ENCODE measurements at places on chromosomes 4 and X. TPM values are rescaled to one million over a fixed set of nuclear protein-coding genes. Genes with fewer than 3 reads are reported as not detected.
A peak's percentile ranks its signal among the peaks of the same experiment; 100 is the strongest.

DNA sequence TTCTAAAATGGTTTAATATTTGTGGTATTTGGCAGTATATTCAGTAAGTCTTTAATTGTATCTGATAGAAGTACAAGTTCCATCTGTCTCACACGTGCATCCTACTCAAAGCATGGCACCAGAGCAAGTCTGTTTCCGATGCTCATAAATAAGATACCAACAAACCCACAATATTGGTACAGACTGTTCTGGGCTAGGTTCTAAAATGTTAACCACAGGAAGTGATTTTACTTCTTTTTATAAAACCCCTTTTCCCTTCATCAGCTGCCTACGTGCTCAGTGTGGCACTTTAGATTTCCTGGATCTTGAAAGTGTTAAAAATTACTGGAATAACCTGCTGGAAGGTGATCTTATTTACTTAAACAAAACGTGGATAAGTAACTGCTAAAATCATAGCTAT, 165.1 kb downstream of the CFAP299 start:
- DNase-seq = no peak

GRCh38 chrX:56554870-56555269, 8.6 kb upstream of the UBQLN2 start:
- no peak for DNase-seq

- peak; percentile 54 for DNase-seq
These were observed 652.1 kb downstream of the ANKRD50 start for GRCh38 chr4:124060261-124060918.

DNA sequence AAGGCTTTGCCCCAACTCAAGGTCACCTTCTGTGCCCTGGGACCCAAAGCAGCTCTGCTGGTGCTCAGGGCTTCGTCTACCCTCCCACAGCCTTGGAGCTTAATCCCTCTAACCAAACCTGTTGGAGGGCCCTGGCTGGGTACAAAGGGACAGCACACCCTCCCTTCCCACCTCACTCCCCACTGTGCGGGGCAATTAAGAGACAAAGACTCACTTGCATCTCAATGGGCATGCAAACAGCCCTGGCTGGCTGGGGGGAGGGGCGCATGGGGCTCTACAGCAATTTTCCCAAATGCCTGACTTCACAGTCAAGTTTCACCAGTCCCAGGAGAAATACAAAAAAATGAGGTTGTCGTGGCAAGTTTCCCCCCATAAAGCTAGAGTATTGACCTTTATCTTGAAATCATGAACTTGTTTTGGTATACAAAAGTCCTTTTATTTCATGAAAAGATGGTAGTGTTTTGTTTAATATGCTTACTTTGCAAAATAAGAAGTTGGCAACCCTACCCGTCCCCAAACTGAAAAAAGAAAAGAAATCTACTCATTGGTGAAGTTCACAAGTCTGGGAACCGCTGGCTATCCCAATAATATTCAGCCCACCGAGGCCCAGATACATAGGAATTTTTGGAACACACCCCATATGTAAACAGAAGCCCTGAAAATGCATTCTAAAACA, 4.1 kb upstream of the CD99L2 start:
- no peak for DNase-seq

DNA sequence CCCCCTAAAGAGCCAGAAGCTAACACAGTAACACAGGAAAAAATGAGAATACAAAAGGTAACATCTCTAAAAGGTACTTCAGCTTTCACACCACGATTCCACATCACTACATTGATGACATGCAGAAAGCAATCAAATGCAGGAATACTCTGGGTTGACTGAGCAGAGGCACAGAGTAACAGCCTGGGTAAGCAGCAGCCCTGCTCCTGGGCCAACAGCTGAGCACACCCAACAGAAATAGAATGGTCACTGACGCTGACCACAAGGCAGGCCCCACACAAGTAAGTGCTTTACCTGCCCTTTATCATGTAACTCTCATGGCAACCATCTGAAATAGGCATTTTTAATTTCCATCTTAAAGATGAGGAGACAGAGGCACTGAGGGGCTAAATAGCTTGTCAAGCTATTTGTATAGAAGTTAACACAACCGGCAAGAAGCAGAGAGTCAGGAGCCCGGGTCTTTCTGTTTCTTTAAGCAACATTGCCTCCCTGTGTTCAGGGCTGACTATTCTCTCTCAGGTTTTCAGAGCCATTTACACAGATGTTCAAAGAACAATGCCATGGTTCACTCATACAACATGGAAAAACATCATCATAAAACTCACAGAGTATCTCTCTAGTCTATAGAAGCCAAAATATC, 168.9 kb downstream of the ZNF674 start:
- DNase-seq = peak; percentile 23

- DNase-seq = no peak
These were observed 22.4 kb downstream of the RAB40AL start for GRCh38 chrX:102959471-102959870.

DNA sequence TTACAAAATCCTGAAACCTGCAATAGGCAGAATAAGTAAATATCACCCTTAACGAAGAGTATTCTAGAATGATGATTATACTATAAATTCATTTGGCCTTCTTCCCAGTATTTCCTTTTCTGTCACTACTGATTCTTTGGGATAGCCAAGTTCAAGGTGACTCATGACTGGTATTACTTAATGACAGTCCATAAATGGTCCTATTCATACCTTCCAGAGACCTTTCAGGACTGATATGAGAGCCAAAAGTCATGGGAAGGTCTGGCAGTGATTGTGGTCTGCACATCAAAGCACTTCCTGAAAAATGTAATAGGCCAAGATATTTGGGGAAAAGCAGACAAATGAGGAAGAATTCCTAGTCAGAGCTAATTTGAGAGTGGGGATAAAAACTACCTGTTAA, 239.6 kb upstream of the FAM47A start:
- no peak for DNase-seq

- DNase-seq = no peak
These were observed 102.3 kb downstream of the FAM193A start for GRCh38 chr4:2638730-2639129.

- DNase-seq = no peak
These were observed 42.3 kb upstream of the SLC7A3 start for GRCh38 chrX:70973221-70973620.

GRCh38 chrX:49876750-49877149, 2.5 kb upstream of the USP27X start:
- no peak for DNase-seq

DNA sequence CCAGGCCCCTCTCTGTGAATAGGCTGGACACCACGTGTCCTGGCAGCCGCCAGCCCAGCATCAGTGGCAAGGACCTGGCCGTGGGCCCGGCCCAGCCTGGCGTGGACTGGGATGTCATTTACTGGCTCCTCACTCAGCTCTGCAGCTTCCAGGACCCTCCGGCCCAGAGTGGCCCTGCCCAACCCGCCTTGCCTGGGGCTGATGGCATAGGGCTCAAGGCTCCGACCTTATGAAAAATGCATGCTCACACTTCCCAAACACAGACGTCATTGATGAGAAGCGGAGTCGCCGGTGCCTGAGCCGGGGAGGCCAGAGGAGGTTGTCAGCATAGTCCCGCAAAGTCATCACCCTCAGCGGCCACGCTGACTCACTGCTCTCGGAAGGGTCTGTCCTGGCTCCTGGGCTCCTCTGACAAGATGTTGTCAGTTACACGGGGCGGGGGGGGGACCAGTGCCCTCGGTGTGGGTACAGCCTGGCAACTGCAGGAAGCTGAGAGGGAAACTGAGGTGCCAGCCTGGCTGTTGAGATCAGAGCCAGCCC, 14.3 kb downstream of the CFAP99 start:
- no peak for DNase-seq

DNA sequence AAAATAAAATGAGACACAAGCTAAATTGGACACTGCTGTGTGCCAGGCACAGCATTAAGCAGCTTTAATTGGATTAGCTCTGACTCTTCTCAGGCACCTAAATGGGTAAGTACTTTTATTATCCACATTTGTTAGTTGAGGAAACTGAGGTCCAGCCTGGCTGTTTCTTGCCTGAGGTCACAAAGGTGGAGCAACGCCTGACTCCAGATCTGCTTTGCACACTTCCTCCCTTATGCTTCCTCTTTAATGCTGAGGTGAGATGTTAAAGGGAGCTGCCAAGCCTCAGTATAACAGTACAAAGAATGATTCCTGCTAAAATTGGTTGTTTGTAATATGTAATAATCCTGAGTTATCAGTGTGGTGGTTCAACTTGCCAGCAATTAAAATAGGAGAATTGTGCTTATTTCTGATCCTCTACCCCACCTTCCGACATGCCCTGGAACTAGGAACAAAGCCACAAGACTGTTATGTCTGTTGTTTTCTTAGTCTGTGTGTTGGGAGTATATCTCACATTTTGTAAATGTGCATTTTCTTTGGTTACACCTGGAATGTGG, 74.4 kb downstream of the AFF1 start:
- no peak for DNase-seq

- peak; percentile 25 for DNase-seq
These were observed 6.0 kb upstream of the EFNB1 start for GRCh38 chrX:68822641-68823410.

GRCh38 chrX:134669378-134670098, 11.3 kb upstream of the PLAC1 start:
- DNase-seq = peak; percentile 44

DNA sequence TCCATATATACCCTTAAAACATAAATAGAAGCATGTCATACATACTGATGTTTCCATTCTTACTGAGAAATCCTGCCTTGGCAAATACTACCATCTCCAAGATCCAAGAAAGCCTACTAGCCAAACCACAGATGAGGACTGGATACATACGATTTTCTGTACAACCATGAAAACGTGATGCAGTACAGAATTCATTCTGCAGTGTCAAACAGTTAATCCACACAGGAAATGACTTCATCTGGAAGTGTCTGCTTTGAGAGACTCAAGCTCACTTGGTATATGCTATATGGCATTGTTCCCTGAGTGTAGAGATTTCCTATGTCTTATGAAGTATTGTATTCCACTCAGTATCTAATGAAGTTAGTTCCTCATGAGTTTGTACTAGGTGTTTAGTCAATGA, 94.3 kb downstream of the CT47B1 start:
- DNase-seq = no peak

- DNase-seq = no peak
These were observed 67.1 kb downstream of the CC2D2A start for GRCh38 chr4:15536552-15537499.

DNA sequence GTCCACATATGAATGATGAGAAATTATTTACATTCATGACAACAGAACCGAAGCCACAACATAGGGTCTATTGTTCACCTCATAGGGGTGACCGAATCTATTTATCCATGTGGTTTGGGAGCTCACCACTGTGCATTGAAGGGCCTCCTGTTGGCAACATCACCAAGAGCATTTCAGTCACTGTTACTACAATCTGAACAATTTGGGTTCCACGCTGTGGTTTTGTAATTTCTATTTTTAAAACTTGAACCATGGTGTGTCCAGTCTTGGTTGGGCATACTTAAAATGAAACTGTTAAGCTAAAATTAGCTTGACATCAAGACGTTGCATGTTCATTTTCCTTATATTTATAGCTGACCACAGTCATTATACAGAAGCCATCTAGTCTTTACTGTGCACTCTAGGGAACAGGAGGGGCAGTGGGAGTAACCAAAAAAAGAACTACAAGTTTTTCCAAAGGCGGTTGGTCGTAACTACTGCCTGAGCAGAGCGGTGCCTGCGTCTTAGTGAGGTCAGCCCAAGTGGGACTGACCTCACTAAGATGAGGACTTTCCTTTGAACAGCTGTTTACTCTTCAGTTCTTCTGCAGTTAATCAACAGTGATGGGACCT, 192.1 kb downstream of the SPRY1 start:
- DNase-seq = peak; percentile 20

DNA sequence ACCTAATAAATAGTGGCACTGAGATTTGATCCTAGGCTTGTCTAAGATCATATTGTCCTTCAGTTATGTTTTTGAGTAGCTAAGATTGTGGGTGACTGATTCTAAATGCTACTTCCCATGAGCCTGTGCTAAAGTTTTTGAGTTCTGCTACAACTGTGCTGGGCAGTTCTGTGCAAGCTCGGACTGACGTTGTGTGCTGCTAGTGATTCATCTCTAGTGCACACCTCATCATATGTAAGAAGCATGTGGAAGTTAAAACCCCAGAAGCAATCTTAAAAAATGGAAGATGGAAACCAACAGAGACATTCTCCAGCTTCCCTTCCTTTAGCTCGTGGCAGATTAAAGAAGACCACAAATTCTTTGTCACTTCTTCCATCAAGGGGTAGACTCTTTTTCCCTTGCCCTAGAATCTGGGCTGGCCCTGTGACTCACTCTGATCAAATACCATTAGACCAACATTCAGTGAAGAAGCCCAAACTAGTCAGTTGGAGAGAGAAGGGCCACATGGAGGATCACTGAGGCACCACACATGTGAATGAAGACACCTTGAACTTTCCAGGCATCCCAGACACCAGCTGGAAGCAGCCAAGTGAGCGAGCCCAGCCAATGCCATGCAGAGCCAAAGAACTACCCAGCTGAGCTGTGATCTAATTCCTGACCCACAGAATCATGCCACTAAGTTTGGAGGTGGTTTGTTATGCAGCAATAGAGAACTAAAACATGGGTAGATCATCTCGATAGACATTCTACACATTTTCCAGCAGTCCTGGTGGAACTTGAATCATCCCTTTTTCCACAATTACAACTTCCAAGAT, 16.8 kb downstream of the ARHGAP6 start:
- DNase-seq = no peak

- no peak for DNase-seq
These were observed 93.8 kb downstream of the INPP4B start for GRCh38 chr4:142752202-142752786.

DNA sequence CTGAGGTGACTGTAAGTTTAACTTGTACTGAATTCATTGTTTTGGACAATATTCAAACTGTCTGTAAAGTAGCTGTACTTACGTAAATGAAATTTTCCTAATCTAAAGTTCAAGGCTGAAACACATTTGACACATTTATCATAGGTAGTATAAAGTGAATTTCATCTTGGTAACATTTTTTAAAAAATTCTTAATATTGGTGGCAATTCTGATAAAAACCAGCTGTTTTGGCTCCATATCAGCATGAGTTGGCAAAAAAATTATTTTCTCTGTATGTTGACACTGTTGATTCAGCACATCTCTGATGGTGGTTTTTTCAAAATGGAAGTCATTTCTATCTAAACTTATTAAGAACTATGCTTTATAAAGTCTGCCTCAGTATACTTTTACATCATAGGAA, 30.9 kb downstream of the CXorf58 start:
- no peak for DNase-seq

- peak; percentile 44 for DNase-seq
These were observed 3.5 kb downstream of the TMSB4X start for GRCh38 chrX:12978205-12979025.

GRCh38 chr4:117479673-117480072, 394.3 kb upstream of the TRAM1L1 start:
- no peak for DNase-seq

The VCX3A gene
- not detected for total RNA-seq

The SHROOM4 gene
- total RNA-seq = 5.3 TPM

The TSR2 gene
- 34.3 TPM for total RNA-seq

The SPRY1 gene
- 93.2 TPM for total RNA-seq

The GYPA gene
- 0.69 TPM for total RNA-seq

The MEPE gene
- not detected for total RNA-seq

The GPR50 gene
- 0.12 TPM for total RNA-seq

The PSAPL1 gene
- total RNA-seq = not detected

The DCAF4L1 gene
- total RNA-seq = 0.12 TPM

The ENAM gene
- total RNA-seq = 9.6 TPM

The FBXL5 gene
- total RNA-seq = 93.5 TPM
